Stimulated activated CD8-positive, alpha-beta memory T cell treated with anti-CD3 and anti-CD28 coated beads, Interleukin-15, amount 100 ng/mL, for 24 hours (primary cell): ENCODE measurements at places on chromosomes 6 and 20.

DNA sequence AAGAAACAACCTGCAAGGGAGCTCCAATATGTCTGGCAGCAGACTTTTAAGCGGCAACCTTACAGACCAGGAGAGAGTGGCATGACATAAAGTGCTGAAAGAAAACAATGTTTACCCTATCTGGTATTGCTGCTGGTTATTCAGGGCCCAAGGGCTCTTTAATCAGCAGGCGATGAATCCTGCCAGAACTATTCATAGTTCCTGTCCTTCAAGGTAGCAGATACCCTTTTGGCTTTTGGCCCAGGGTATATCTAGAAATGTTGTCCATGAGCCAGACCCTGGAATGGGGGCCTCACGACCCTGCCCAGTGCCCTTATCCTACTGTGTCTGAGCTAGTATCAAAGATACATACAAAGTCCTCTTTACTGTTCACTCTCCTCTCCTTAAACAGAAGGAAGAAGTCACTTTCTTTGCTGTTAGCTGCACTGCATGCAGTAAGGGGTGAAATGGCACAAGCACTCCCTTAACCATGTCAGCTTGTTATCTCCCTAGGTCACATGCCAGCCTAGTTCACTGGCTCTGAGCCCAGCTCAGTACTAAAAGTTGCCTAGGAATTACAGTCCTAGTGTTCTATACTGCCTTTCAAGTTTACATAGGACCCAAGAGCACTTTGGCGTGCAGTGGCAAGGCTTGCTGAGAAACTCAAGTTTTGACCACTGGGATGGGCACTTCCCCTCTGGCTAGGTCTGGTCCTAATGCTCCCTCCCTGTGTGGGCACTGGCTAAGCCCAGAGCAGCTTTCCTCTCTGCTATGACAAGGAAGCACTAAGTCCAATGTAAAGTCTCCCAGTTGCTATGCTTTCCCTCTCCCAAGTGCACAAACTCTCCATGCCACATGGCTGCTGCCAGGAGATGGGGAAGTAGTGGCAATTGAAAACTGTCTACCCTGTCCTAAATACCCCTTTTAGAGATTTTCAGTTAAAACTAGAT, 122.0 kb downstream of the HTR1B start:
- no peak for DNase-seq

- DNase-seq, result no peak
Observed at GRCh38 chr20:35711588-35712209, 12.5 kb downstream of the ROMO1 start.

DNA sequence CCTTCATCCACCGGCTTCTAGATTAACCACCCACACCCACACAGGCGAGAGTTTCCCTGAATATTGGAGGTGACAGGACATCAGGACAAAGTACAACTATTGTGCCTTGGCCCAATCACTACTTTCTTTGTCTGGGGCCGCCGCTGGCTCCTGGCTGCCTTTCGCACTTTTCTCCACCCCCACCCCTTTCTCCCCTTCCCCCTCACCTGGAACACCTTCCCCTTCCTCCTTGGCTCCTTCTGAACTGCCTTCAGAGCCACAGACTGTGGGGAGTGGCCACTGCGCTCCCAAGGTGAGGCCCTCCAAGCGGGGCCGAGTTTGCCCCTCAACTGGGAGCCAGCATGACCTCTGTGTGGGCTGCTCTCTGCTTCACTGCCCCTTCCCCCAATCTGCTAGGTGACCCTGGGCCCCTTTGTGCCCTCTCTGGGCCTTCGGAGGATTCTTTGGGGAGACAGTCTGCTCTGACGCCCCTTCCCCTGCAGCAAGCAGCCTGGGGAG, 3.0 kb upstream of the VEGFA start:
- DNase-seq, result no peak

DNA sequence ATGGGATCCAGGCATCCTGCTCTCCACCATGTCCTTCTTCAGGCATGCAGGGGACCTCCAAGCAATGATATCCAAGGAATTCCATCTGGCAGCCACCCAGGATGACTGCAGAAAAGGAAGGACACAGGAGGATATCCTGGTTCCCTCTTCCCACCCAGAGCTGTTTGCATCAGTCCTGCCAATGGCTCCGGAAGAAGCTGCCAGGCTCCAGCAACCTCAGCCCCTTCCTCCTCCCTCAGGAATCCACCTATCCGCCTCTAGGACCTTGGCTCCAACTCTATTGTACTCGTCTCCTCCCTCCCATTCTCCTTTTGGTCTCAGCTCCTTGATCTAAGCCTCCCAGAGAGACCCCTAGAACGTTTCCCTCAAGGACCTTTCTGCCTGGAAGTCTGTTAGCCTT, 733 bp upstream of the PSORS1C2 start:
- DNase-seq, result no peak

- no peak for DNase-seq
Observed at GRCh38 chr6:169986848-169987498, 235.6 kb downstream of the ERMARD start.

GRCh38 chr6:24356310-24356973, 1.4 kb downstream of the DCDC2 start:
- no peak for DNase-seq

DNA sequence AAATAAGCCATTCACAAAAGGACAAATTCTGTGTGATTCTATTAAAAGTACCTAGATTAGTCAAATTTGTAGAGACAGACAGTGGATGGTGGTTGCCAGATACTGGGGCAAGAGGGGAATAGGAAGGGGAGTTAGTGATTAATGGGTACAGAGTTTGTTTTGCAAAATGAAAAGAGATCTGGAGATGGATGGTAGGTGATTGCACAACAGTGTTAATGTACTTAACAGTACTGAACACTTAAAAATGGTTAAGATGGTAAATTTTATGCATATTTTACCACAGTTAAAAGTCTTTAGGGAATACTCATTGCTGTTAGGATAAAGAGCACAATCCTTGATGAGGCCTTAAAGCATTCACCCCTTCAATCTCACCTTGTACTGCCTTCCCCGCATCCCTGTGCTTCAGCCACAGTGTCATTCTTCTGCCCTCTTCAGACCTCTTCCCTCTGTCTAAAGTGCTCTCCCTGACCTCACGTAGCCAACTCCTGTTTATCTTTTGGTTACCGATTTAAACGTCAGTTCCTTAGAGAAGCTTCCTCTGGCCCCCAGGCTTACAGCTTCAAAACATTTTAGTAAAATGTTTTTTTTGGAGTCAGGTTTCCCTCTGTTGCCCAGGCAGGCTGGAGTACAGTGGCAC, 11.8 kb downstream of the PSMF1 start:
- DNase-seq, result no peak

GRCh38 chr20:36483919-36484808, 57.2 kb upstream of the MYL9 start:
- no peak for DNase-seq

- no peak for DNase-seq
Observed at GRCh38 chr6:45163952-45164766, 164.0 kb upstream of the RUNX2 start.

- DNase-seq, result no peak
Observed at GRCh38 chr6:10759312-10759839, 11.8 kb downstream of the TMEM14B start.

DNA sequence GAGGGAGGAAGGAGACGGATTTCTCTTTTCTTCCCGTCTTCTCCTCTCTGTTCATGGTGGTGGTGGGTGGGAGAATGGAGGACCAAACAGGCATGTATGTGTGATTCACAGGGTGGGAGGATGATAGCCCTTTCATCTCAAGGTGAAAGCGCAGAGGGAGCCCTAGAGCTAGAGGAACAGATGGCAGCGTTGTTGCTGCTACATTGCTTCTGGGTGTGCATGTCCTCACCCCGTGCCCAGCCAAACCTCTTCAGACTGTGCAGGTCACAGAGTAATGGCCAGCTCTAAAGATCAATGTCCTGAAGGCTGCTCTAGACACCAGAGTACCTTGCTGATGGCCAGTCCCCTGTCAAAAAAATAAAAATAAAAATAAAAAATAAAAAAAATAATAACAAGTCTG, 301.8 kb downstream of the TBC1D7 start:
- no peak for DNase-seq

DNA sequence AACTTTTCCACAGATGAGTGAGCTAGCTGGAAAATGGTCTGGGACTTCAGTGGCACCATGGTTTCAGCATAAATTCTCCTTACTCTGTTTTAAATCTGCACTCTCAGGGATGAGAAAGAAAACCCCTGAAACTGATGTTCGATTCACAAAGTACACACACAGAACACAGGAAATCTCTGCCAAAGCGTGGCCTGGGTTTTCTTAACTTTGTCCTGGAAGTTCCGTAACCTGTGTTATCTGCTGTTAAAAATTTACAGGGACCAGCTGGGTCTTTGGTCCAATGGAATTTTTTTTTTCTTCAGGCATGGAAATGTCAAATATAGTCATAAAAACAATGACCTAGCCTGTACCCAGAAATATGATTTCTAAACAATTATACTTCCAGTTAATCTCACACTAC, 7.3 kb downstream of the SCML4 start:
- no peak for DNase-seq

GRCh38 chr20:24978513-24978912, 14.0 kb downstream of the APMAP start:
- DNase-seq, result no peak

DNA sequence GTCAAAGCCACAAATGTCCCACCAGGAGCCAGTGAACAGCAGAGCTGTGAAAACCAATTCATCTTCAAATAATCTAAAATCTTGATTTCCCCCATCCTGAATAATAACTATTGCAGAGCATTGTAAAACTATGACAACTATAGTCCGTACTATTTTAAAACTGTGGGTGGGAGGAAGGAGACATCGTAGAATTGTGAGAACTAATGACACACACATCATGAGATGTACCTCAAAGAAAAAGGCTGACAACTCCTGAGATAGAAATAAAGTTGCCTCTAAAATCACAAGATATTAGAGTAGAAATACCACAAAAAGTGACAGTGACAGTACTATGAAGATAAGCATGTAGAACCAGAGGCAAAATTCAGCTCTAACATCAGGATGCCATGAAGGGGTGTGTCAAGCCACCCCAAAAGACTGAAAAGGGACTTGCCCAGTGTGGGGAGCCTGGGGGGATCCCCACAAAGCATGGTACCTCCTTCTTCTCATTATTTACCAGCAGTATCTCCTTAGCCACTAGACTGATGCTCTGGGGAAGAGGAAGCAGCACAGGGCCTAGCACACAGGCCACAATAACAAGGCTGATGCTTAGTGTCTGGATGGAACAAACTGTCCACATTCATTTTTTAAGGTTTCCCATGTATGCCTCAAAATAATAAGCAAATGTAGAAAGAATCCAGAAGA, 13.4 kb downstream of the NAPB start:
- no peak for DNase-seq

DNA sequence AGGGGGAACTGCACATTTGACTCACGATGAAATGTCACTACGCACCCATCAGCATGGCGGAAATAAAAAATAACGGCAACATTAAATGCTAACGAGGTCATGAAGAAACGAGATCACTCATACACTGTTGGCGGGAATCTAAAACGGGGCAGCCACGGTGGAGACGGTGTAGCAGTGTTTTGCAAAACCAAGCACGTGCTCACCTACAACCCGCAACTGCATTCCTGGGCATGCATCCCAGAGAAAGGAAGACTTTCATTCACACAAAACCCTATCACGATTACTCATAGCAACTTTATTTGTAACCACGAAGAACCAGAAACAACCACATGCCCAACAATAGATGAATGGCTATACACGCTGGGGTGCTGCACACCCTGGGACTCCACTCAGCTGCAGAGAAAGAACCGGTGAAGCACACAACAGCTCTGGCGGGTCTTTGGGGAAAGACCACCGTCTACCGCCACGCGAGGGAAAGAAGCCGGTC, 77.0 kb downstream of the YTHDF1 start:
- no peak for DNase-seq

DNA sequence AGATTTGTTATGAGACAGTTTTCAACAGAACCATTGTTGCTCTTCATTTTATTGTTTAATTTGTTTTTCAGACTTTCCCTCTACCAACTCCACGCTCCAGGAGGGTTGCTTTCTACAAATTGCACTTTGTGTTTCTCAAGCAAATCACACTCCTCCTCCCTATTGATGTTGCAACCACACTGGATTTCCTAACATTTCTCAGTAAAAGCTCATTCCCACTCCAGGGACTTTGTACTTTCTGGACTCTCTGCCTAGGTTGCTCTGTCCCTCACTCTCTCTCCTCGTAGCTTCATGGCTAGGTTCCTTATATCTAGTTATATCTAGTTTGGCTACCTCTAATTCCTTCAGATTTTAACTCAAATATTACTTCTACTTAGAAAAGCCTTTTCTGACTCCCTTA, 20.3 kb downstream of the PGK2 start:
- DNase-seq, result no peak

- no peak for DNase-seq
Observed at GRCh38 chr20:64233725-64234124, 21.8 kb upstream of the PCMTD2 start.

GRCh38 chr20:62430311-62430853, 3.0 kb upstream of the RBBP8NL start:
- no peak for DNase-seq

GRCh38 chr6:2140438-2141128, 104.8 kb downstream of the GMDS start:
- DNase-seq, result no peak

GRCh38 chr6:1250489-1251197, 61.3 kb upstream of the FOXQ1 start:
- no peak for DNase-seq

DNA sequence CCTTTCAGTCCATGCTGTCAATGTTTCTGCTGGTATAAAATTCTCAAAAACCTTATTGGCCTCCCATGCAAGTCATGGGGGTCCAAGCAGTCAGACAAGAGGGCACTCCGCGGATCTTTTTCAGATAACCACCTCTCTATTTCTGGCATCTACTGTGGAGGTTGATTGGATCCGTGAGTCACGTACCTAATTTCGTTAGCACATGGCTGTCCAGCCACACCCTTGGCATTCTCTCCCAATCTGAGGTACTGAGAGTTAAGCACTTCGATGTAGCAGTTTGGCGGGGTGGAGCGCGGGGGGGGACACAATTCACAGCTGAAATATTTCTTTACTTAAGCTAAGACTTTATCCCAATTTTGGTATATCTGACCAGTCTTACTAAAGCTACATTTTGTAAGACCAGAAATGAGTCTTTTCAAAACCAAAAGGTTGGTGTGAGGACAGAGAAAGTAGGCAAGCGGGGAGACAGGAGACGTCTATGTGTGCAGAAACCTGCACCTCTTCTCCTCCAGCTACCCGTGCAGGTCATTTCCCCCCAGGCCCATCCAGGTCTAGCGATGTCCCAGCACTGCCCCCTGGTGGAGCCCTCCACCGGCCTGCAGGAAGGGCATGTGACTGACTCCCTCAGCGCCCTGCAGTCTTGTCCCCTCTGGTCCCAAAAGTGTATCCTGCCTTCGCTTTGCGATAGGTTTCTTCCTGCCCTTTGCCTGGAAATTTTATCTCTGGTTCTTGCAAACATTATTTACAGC, 113.1 kb downstream of the ADAT2 start:
- DNase-seq, result peak; percentile 22
